ENCODE measurements at places on chromosomes 7 and 10. TPM values are rescaled to one million over a fixed set of nuclear protein-coding genes. Genes with fewer than 3 reads are reported as not detected.

DNA sequence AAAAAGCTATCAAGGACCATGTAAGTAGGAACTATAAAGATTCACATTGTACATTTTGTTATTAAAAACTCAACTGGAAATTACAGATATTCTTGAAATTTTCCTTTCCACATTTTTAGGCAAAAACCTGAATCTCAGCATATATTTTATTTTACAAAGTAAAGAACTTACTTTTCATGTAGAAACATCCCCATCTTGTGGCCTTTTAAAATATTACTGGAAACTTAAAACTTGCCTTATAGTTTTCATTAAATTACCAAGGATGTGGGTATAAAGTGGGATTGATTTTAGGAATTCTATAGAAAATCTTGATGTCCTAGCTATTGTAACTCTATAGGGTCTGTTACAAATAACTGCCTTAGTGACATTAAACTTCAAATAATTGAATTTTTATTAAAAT lies 10.6 kb downstream of the DBF4 start:
- H3K27ac ChIP-seq = no peak overlapping the region
- H3K36me3 ChIP-seq = peaks cover 14% of the 10 kb centered on the region
- H3K27me3 ChIP-seq = no peaks in the 10 kb centered on the region

GRCh38 chr7:156892081-156892800 lies 742 bp downstream of the LMBR1 start:
- DNase-seq = peak; percentile 83
- 0 out of 2 replicates have a peak overlapping the region, but pooled peaks have one; percentile 67 for H3K27ac ChIP-seq
- H3K27me3 ChIP-seq = no peaks in the 10 kb centered on the region

- H3K36me3 ChIP-seq = no peaks in the 10 kb centered on the region
- no peak overlapping the region for H3K27ac ChIP-seq
- H3K4me3 ChIP-seq = no peak overlapping the region
- no peaks in the 10 kb centered on the region for H3K27me3 ChIP-seq
- H3K4me1 ChIP-seq = peaks cover 16% of the 10 kb centered on the region
Measured at GRCh38 chr7:19362099-19362498, 216.9 kb upstream of the FERD3L start.

DNA sequence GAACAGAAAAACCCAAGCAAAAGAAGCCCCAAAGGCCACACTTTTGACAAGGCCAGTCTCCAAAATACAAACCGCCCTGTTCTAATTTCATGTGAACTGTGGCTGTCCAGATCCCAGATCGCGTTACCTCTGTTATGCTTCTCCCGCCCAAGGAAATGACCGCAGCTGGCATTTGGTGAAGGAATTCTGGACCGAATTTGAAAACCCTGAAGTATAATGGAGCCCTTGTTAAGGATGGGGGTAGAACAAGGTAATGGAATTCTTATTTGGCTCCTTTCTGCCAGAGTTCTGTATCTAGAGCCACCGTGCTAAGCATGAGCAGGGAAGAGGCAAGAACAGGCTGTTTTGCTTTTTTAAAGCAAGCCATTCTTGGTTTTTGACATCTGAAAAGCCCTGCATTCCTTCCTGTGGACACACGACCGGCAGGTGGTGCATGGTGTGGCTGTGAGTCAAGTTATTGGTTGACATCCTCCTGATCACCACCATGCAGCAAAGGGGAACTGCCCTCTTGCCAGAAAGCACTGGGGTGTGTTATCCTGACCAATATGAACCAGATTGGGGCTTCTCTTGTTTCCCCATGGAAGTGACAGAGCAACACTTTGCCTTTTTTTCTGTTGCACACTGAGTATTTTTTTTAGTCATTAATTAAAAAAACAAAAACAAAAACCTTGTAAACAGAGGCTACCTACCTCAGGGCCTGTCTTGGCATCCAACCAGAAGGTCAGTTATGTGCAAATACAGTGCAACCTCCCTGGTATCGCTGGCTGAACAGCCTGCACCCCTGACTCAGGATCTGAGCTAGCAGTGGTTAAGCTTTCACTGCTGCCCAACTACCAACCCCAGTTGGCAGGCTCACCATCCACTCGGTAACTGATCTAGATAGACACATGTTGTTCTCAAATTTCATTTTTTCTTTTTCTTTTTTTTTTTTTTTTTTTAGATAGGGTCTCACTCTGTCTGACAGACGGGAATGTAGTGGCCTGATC lies 14.2 kb downstream of the UCMA start:
- H3K27ac ChIP-seq = 0 out of 2 replicates have a peak overlapping the region, but pooled peaks have one; percentile 56
- H3K4me1 ChIP-seq = peaks cover 8% of the 10 kb centered on the region
- H3K36me3 ChIP-seq = no peaks in the 10 kb centered on the region
- H3K27me3 ChIP-seq = no peaks in the 10 kb centered on the region

GRCh38 chr7:9719303-9719702 lies 1254.4 kb upstream of the PHF14 start:
- H3K4me3 ChIP-seq = no peak overlapping the region
- H3K27me3 ChIP-seq = no peaks in the 10 kb centered on the region
- no peaks in the 10 kb centered on the region for H3K4me1 ChIP-seq
- DNase-seq = no peak
- H3K27ac ChIP-seq = no peak overlapping the region

DNA sequence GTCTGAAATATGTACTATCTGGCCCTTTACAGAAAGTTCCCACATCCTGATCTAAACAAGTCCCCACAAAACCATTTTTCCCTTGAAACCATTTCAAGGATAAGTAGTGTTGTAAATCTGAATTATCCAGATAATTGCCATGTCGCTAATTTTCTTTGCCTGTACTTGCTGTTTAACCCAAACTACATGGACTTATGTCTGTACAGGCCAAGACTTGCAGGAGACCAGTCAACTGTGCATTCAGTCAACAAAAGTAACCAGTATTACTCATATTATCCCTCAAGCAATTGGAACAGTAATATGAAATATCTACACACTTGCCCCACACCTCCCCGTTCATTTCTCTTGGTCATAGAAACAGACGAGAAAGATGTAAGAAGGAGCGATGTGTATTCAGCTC lies 347.8 kb upstream of the NFE2L3 start:
- H3K27me3 ChIP-seq = no peaks in the 10 kb centered on the region
- no peaks in the 10 kb centered on the region for H3K36me3 ChIP-seq
- no peak overlapping the region for H3K27ac ChIP-seq
- no peaks in the 10 kb centered on the region for H3K4me1 ChIP-seq
- H3K4me3 ChIP-seq = no peak overlapping the region

- H3K36me3 ChIP-seq = no peaks in the 10 kb centered on the region
- peaks cover 16% of the 10 kb centered on the region for H3K4me1 ChIP-seq
- H3K4me3 ChIP-seq = peak overlapping the region; percentile 68
- H3K27ac ChIP-seq = no peak overlapping the region
- peaks cover 17% of the 10 kb centered on the region for H3K27me3 ChIP-seq
Measured at GRCh38 chr7:22356010-22356691, 803 bp downstream of the RAPGEF5 start.

DNA sequence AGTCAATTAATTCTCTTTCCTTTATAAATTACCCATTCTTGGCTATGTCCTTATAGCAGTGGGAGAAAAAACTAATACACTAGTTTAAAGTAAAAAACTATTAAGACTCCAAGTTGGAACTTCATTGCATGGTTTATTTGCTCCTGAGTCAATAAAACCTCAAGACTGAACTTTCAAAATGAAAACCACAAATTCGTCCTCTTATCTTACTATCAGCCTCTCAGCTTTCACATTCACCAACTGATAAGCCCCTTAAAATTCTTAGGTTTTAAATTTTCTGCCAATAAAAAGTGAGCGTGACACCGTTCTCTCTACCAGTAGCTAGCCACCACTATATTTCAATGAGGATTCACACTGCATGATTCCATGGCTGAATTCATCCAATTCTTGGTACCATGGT lies 346.4 kb upstream of the NPSR1 start:
- H3K4me1 ChIP-seq = no peaks in the 10 kb centered on the region
- H3K27me3 ChIP-seq = no peaks in the 10 kb centered on the region
- no peaks in the 10 kb centered on the region for H3K36me3 ChIP-seq
- H3K4me3 ChIP-seq = no peak overlapping the region

DNA sequence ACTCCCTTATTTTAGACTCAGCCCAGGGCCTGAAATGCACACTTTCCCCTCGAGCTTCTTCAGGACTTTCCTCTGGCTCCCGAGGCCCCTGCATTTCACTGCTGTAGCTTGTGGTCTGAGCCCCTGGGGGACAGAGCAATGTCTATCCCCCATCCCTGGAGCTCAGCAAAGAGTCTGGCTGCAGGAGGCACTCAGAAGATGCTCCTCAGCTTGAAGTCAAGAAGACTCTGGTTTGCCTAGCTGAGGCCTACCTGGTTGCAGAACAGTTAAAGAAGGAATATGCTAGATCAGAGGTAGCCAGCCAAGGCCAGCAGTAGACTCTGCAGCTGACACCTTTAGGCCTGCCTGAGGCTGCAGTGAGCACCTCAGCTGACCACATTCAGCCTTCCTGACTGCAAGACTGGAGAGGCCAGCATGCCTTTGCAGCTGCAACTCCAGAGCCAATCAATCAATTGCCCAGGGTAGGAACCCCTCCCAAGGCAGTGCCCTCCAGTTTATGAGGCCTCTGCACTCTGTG lies 36.9 kb upstream of the IKZF1 start:
- DNase-seq = no peak
- no peak overlapping the region for H3K4me3 ChIP-seq
- H3K27ac ChIP-seq = no peak overlapping the region
- H3K36me3 ChIP-seq = no peaks in the 10 kb centered on the region

PLPP4 gene
- 0.31 TPM for total RNA-seq

DNAJC9 gene
- total RNA-seq = 33.2 TPM

SPDYE2B gene
- not detected for total RNA-seq
